Thoracic aorta (tissue), 2 donors: ENCODE measurements at places on chromosomes 2 and 18. TPM values are rescaled to one million over a fixed set of nuclear protein-coding genes. Genes with fewer than 3 reads are reported as not detected.

DNA sequence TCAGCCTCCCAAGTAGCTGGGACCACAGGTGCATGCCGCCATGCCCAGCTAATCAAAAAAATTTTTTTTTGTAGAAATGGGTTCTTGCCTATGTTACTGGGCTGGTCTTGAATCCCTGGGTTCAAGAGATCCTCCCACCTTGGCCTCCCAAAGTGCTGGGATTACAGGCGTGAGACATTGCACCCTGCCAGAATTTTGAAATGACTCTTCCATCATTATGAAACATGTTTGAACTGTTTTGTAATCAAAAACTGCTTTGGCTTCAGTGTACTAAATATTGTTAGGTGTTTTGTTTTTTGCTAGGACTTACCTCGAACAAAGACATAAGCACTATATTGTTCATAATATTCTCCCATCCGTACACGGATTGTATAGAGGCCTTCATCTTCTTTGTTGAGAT lies 55.8 kb downstream of the MYOM1 start:
- no peak overlapping the region for H3K4me3 ChIP-seq
- H3K27me3 ChIP-seq, result no peaks in the 10 kb centered on the region
- no peak for DNase-seq
- no peak overlapping the region for H3K27ac ChIP-seq

- no peak overlapping the region for H3K27ac ChIP-seq
- H3K36me3 ChIP-seq, result no peaks in the 10 kb centered on the region
- H3K4me3 ChIP-seq, result no peak overlapping the region
- DNase-seq, result no peak
- peaks cover 3% of the 10 kb centered on the region for H3K4me1 ChIP-seq
- no peaks in the 10 kb centered on the region for H3K27me3 ChIP-seq
These were observed 86.6 kb upstream of the RGPD5 start for GRCh38 chr2:109707281-109708147.

- no peaks in the 10 kb centered on the region for H3K36me3 ChIP-seq
- DNase-seq, result no peak
- no peak overlapping the region for H3K27ac ChIP-seq
- no peak overlapping the region for H3K4me3 ChIP-seq
These were observed 139.5 kb downstream of the MBP start for GRCh38 chr18:76993085-76993382.

GRCh38 chr2:155256803-155257202 lies 558.3 kb downstream of the KCNJ3 start:
- H3K27me3 ChIP-seq, result no peaks in the 10 kb centered on the region
- H3K36me3 ChIP-seq, result no peaks in the 10 kb centered on the region
- no peaks in the 10 kb centered on the region for H3K4me1 ChIP-seq

DNA sequence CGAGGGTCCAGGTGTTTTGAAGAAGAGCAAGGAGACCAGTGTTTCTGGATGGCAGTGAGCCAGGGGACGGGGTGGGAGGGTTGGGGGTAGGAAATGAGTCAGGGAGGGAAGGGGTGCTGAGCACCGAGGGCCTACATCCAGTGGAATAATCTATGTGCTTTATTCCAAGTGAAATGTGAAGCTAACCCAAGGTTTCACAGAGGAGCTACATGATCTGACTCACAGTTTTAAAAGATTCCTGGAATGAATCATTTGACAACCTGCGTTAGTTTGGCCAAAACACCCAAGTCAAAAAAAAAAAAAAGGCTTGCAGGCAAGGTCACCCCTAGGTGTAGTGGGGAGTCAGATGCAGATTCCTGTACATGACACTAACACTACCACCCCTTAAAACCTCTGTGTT lies 419.7 kb upstream of the MEX3C start:
- H3K27me3 ChIP-seq, result no peaks in the 10 kb centered on the region
- DNase-seq, result no peak
- H3K36me3 ChIP-seq, result no peaks in the 10 kb centered on the region
- no peak overlapping the region for H3K27ac ChIP-seq
- no peaks in the 10 kb centered on the region for H3K4me1 ChIP-seq

DNA sequence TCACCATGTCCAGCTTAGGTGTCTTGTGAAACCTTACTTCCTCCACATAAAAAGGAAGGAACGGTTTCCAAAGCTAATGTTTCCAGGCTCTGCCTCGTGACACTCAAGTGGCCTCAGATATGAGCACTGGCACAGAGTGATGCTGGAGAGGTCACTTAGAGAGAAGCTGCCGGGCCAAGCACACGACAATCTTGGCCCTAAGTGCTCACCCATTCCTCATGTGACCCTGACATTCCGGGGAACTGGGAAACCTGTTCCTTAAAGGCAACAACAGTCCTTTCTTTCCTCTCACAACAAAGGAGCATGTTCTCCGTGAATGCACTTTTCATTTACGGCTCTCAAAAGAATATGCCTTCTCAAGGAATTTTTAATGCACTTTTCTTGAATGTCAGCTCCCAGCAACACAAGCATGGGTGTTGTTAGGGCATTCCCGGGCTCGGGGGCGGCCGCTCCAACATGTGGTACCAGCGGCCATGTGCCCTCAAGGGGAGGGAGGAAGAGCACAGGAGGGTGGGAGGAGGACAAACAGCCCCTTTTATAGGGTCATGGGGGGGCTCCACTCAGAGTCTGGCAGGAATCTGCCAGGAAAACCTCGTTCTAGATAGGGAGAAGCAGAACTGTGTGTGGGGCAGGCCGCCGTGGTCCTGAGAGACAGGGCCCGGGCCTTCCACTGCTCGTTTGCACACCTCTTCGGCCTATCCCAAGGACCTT lies 118.6 kb downstream of the MBP start:
- H3K36me3 ChIP-seq, result no peaks in the 10 kb centered on the region
- H3K4me1 ChIP-seq, result peaks cover 6% of the 10 kb centered on the region
- DNase-seq, result no peak
- peak overlapping the region; percentile 42 for H3K27ac ChIP-seq
- H3K27me3 ChIP-seq, result no peaks in the 10 kb centered on the region
- H3K4me3 ChIP-seq, result no peak overlapping the region

- peaks cover 8% of the 10 kb centered on the region for H3K36me3 ChIP-seq
- H3K27ac ChIP-seq, result no peak overlapping the region
- no peak overlapping the region for H3K4me3 ChIP-seq
- DNase-seq, result no peak
- H3K4me1 ChIP-seq, result peaks cover 7% of the 10 kb centered on the region
- H3K27me3 ChIP-seq, result no peaks in the 10 kb centered on the region
These were observed 34.6 kb downstream of the USP40 start for GRCh38 chr2:233531955-233532354.

DNA sequence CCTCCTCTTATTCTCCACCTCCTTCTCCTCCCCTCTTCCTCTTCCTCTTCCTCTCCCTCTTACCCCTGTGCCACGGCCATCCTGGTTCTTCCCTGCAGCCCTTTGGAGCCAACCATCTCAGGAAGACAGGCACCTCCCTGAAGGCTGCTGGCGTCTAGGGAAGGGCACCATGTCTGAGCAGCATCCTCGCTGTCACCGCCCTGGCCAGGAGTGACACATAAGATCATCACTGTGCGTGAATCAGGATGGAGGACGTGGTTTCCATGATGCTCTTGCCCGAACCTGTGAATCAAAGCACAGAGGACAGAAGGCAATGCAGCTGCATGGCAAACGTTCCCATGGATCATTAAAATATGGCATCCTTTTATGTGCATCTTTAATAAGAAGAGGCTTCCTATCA lies 236.0 kb downstream of the SH3BP4 start:
- no peaks in the 10 kb centered on the region for H3K27me3 ChIP-seq
- H3K27ac ChIP-seq, result no peak overlapping the region
- no peak for DNase-seq
- H3K4me1 ChIP-seq, result no peaks in the 10 kb centered on the region
- no peaks in the 10 kb centered on the region for H3K36me3 ChIP-seq

GRCh38 chr2:30625701-30626100 lies 178.7 kb downstream of the LCLAT1 start:
- H3K4me1 ChIP-seq, result no peaks in the 10 kb centered on the region
- H3K4me3 ChIP-seq, result no peak overlapping the region
- no peaks in the 10 kb centered on the region for H3K36me3 ChIP-seq

The SPATA3 gene
- total RNA-seq, result not detected

The LDLRAD4 gene
- total RNA-seq, result 135 TPM

The GPR155 gene
- 6.6 TPM for total RNA-seq

The DARS1 gene
- total RNA-seq, result 67.9 TPM

The POTEC gene
- total RNA-seq, result not detected

The MAP2 gene
- 68.8 TPM for total RNA-seq

The SIX2 gene
- total RNA-seq, result 13.5 TPM

The FAP gene
- total RNA-seq, result 37.6 TPM

The GPR45 gene
- not detected for total RNA-seq
